ENCODE measurements at places on chromosomes 12 and 14.

- DNase-seq = no peak
These were observed 19.3 kb downstream of the FMNL3 start for GRCh38 chr12:49687941-49688340.

GRCh38 chr12:121038861-121039668 is at the start of gene OASL:
Gene OASL, minus strand, starts transcription at chr12:121039246. Its CDS starts 275 bp downstream, at chr12:121038971.
- peak; percentile 50 for DNase-seq

DNA sequence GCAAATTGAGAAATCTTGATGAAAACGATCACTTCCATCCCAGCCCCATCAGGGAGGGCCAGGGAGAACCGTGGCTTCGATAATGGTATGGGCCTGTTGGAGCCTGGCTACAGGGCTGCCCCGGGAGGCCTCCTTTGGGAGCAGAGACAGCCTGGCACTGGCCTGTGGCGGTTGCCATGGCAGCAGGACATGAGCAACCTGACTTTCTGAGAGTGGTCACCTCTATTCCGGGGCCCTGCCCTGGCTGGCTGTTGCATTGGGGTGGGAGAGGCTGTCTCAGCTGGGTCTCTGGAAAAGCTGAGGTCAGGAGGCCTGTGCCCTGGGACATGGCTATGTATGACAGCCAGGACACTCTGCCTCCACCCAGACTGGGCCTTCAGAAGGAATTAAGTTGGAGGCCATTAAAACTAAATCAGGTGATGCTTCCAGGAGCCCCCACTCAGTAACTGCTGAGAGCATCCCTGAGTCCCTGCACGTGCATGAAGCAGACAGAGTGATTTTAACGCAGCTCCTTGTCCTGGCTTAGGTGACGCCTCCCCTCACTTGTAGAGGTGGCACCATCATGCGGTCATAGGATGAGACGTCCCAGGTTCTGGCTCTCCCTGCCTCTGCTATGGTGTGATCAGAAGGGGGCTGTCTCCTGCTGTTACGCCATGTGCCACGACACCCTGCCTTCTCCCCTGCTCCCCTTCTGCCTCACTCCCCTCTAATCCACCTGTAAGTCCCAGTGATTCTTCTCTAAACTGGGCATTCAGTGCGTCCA is 126.3 kb downstream of the SLC25A47 start:
- DNase-seq = no peak

- DNase-seq = no peak
These were observed 38.5 kb downstream of the GNPTAB start for GRCh38 chr12:101792046-101792931.

- DNase-seq = no peak
These were observed 399.6 kb downstream of the ZFP36L1 start for GRCh38 chr14:68393259-68393658.

DNA sequence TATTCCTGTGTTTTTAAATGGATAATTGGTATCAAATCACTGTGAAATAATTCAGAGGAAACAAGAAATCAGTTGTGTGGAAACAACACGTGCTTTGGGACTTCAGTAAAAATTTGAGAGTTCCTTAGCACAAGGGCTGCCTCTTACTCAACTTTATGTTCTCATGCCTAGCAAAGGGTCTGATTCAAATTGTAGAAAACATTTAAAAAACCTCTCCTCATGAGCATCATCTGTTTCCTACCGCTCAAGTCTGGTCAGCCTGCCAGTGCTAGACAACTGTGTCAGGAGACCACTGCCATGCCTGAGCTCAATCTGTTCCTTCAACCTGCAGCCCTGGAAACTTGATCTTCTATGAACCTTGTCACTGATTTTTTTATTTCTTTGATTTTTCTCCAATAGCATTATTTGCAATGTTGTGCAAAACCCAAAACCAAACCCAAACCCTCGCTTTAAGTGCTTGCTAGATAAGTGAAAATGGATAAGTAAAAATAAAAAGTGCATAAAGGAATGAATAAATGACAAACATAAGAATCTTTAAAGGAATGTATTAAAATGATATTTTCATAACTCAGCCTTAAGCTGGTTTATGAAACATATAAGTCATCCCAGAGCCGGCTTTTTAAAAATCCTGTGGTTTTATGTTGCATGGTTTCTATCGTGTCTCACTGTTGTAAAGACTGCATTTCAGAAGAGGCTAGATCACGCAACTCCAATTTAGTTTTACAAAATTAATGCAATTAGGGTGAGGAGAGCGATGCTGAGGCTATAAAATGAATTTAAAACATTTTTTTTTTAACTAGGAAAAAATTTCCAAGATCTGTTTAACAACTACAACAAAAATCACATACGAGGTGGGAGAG is 361.2 kb upstream of the PDE3A start:
- DNase-seq = no peak
